ENCODE measurements at places on chromosomes 11 and 22.

DNA sequence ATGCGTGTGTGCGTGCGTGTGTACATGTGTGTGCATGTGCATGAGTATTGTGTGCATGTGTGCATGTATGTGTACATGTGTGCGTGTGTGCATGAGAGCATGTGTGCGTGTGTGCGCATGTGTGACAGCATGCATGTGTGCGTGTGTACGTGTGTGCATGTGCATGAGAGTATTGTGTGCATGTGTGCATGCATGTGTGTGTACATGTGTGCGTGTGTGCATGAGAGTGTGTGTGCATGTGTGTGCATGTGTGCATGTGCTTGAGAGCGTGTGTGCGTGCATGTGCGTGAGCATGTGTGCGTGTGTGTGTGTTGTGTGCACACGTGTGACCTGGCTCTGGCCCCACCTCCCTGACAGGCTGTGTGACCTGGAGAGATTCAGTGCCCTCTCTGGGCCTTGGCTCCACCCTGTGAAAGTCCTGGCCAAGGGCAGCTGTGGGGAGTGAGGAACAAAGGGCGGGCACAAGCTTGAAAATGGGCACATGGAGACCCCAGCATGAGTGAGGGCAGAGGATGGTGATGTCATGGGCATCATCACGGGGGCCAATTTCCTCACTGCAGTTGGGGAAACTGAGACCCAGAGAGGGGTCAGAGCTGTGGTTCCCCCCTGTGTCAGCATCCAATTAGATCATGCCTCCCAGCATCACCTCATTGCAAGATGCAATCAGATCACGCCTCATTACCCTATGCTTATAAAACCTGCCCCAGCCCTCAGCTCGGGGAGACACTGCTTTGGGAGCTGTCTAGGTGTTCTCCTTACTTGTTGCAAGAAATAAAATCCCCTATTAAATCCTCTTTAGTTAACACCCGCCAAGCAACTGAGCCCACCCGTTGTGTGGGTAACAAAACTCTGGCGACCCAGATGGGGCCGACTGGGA lies 658 bp downstream of the ACY3 start:
- DNase-seq: no peak

DNA sequence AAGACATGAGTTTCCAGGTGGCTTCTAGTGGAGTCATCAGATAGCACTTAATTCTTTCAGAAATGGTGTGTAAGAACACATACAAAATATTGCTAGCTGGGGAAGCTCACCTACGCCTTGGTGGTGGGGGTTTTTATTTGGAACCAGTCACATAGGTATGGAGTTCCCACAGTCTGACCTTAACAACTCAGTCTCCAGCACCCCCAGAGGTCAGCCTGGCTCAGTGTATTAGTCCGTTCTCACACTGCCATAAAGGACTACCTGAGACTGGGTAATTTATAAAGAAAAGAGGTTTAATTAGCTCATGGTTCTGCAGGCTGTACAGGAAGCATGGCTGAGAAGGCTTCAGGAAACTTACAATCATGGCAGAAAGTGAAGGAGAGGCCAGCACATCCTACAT lies 317.5 kb upstream of the ZC3H12C start:
- no peak for DNase-seq

- DNase-seq: no peak
Measured at GRCh38 chr11:7208391-7208790, 43.3 kb upstream of the SYT9 start.

GRCh38 chr22:50222508-50222907 lies 21.7 kb downstream of the SELENOO start:
- no peak for DNase-seq

- no peak for DNase-seq
Measured at GRCh38 chr11:131669401-131669780, 299.0 kb downstream of the NTM start.

Data from AG09309 (cell line).